ENCODE measurements at places on chromosomes 7 and 10.

DNA sequence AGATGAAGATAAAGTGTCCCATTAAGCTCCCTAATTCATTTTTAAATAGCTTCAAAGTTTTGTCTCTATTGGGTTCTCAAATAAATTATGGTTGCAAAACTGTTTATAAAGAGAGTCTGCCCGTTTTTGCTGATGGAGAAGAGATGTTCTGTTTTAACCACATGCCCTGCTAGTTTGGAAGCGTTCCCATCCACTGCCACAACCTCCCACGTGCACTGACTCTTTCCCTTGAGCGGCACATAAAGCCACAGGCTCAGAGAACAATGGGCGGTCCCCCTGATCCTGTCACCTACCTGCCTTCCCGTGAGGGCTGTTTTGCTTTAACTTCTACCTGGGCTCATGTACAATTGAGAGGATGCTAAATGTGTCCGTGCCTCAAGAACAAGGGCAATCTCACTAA, 65.5 kb downstream of the CPVL start:
- DNase-seq: no peak

DNA sequence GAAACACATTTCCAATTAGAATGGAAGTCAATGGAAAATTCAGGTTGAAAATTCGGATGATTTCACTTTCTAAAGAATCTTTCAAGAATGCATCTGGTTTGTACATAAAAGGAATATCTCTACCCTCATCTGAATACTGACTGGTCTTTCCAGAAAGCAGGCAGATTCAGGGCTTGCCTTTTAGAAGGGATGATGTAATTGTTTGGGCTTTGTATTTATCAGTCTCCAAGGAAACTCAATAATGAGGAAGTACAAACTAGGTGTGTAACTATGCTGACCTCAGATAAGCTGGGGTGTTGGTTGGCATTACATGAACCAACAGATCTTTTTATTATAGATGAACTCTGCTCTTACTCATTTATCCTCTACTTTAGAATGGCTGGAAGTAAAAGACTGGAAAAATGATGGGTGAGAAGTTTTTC, 24.1 kb downstream of the PDLIM1 start:
- DNase-seq: no peak

DNA sequence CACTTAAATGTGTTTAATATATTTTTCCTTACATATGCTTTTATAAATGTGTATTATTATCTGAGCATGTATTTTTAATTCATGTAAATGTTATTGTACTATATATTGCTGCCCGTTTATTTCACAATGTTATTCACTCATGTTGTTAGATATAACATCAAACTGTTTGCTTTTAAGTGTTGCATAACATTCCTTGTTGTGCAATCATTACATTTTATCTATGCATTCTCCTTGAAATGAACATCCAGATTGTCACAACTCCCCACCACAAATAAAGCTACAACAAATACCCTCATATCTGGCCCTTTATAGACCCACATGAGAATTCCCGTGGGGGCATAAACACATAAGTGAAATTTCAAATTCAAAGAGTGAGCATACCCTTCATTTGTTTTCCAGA, 264.2 kb downstream of the HPSE2 start:
- DNase-seq: no peak

- DNase-seq: no peak
Observed at GRCh38 chr10:7359356-7359755, 51.5 kb downstream of the SFMBT2 start.

GRCh38 chr7:2085804-2086203, 146.9 kb downstream of the MAD1L1 start:
- no peak for DNase-seq

Measured in stimulated activated CD4-positive, alpha-beta T cell treated with anti-CD3 and anti-CD28 coated beads, Interleukin-15, amount 100 ng/mL, for 1 hour (primary cell).